ENCODE measurements at places on chromosomes 11 and 22.

- peak; percentile 44 for DNase-seq
Observed at GRCh38 chr11:68903288-68904247, at the start of the genes IGHMBP2 and MRPL21. TSS of gene IGHMBP2 (plus strand) at chr11:68903891. CDS start at chr11:68903953, 62 bp downstream. TSS of gene MRPL21 (minus strand) at chr11:68903832. CDS start at chr11:68903810, 22 bp downstream.

GRCh38 chr11:116166573-116167465 is 606.0 kb downstream of the BUD13 start:
- DNase-seq: no peak

DNA sequence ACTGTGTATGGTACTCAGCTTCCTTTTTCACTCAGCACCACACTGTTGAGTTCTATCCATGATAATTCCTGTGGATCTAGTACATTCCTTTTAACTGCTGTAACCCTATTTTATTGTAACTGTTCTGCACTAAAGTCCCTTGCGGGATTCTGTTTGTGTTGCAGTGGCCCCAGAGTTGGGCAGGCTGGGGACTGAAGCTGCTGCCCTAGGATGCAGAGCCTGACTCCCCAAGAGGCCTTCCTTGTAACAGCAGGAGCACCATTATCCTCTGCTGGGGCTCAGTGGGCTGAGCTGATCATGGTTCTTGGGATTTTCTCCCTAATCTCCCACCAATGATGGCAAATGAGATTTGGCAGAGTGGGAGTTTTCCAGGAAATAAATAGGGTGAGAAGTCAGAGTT is 77.7 kb downstream of the CABIN1 start:
- no peak for DNase-seq

DNA sequence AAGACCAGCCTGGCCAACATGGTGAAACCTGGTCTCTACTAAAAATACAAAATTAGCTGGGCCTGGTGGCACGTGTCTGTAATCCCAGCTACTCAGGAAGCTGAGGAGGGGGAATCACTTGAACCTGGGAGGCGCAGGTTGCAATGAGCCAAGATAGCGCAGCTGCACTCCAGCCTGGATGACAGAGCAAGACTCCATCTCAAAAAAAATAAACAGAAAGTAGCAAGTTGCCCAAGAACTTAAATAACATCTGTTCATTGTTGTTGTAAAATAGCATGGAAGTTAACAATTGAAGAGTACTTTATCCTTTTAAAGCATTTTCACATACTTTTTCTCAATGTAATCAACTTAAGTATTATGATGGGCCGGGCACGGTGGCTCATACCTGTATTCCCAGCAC is 5.7 kb downstream of the AMBRA1 start:
- DNase-seq: no peak

DNA sequence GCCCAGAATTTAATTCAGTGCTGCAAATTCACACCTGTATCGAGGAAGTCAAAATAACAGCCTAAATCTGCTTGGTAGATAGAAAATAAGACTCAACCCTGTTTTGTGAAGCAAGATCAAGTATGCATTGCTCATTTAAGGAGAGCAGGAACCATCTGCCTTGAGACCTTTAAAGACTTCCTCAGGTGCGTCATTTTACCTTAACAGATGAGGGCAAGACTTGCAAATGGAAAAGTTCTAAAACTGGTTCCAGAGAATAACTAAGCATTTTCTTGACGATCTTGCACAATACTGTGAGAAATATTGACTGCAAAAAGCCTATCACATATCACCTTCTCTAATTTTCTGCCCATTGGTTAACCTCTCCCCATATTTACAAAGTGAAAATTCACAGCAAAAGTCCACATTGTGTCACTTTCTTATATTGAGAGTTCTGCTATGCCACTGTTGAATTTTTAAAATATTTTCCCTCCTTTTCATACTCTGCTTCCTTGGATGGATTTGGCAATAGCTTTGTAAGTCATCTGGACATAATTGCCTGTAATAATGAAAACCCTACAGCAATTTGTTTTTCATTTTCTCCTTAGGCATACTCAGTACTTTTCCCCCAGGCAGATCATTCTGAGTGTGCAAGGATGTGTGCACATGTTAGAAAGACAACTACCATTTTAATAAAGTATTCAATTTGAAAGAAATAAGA is 234.2 kb downstream of the AASDHPPT start:
- no peak for DNase-seq

DNA sequence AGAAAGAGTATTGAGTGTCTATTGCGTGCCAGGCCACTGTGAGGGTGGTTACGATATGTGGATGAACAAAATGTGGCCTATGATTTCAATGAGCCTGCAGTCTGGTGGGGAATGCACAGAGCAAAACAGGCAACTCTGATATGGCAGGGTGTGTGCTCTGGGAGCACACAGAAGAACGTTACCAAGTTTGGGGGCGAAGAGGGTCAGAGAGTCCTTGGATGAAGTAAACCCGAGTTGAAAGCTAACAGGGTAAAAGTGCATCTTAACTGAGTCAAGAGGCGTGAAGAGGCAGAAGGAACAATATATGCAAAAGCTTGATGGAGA is 258 bp downstream of the CFAP68 start:
- no peak for DNase-seq

GRCh38 chr11:95877291-95877690 is 46.6 kb downstream of the MTMR2 start:
- peak; percentile 48 for DNase-seq

- no peak for DNase-seq
Observed at GRCh38 chr11:7670641-7671040, 2.7 kb downstream of the CYB5R2 start.

GRCh38 chr11:70397983-70398833 is at the start of gene CTTN:
TSS of gene CTTN (plus strand) at chr11:70398529. CDS start at chr11:70407298, 8,769 bp downstream.
- no peak for DNase-seq

- no peak for DNase-seq
Observed at GRCh38 chr11:83047515-83048225, 24.0 kb downstream of the RAB30 start.

- DNase-seq: no peak
Observed at GRCh38 chr11:19382131-19382611, 141.4 kb upstream of the E2F8 start.

- DNase-seq: no peak
Observed at GRCh38 chr11:6062691-6063358, 32.3 kb upstream of the OR56A1 start.

DNA sequence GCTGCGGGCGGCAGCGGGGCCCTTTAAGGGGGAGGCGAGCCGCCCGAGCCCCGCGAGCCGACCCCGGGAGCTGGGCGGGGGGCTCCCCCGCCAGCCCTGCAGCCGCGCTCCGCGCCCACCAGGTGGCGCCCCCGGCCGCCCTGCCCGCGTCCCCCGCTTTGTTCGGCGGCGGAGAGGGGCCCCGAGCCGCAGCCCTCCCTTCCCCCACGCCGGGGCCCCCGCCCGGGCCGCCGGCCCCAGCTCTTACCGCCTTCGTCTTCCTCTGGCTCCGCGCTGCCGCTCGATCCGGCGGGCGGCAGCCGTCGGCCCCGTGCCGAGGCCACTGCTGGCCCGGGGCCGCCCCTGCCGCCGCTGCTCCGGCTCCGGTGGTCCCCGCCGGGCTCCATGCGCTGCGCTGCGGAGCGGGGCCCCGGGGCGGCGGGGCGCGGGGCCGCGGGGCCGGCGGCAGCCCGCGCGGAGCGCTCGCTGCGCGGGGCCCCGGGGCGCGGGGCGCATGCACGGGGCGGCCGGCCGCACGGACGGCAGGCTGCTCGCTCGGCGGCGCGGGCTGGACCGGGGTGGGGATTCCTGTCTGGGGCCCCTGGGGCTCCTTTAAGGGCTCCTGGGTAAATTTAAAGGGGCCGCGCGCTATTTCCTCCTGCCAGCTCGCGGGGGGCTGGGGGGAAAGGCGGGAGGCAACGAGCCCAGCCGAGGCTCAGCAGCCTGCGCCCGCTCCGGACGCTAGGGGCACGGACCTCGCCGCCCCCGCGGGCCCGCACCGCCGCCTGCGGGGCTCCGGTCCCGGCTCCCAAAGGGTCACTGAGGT is at the start of gene ZFTA:
TSS of gene ZFTA (minus strand) at position 539 of the 805 bp plus-strand sequence. CDS start at position 386, 153 bp downstream.
- no peak for DNase-seq

- DNase-seq: no peak
Observed at GRCh38 chr22:29202212-29203192, 3.2 kb upstream of the EMID1 start.

DNA sequence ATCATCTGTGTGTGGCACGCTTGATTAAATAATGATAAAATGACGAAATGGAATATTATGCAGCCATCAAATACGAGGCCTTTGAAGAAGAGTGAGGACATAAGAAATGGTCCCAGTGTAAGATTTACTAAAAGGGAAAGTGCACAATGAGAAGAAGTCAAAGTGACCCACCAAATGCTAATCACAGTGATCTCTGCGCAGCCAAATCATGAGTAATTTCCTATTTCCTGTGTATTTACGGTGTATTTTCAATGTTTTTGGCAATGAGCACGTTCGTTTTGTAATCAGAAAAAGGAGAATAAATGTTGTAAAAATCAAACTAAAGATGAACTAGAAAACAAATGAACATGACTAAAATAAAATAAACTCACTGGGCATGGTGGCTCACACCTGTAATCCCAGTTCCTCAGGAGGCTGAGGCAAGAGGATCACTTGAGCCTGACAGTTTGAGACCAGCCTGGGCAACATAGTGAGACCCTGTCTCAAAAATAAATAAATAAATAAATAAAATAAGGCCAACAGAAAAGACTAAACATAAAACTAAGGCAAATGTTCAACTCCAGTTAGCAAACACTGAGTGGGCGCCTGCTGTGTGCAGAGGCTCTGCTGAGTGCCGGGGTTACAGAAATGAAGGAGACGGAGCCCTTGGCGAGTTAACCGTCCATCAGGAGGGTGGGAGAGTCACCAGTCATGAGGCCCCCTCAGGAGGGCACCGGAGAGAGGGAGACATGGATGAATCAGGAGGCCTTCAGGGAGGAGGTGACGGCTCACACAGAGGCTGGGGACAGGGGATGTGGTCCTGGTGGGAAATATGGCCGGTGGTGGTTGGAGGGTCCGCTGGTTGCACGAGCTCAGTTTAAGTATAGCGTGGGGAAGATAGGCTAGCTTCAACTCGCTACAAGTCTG is 26.0 kb upstream of the CBX7 start:
- DNase-seq: no peak

GRCh38 chr22:39134366-39135091 is 18.0 kb downstream of the CBX7 start:
- no peak for DNase-seq

GRCh38 chr11:29312812-29313211 is 704.0 kb downstream of the KCNA4 start:
- DNase-seq: no peak

GRCh38 chr11:32259641-32260081 is 168.8 kb downstream of the RCN1 start:
- peak; percentile 3 for DNase-seq

DNA sequence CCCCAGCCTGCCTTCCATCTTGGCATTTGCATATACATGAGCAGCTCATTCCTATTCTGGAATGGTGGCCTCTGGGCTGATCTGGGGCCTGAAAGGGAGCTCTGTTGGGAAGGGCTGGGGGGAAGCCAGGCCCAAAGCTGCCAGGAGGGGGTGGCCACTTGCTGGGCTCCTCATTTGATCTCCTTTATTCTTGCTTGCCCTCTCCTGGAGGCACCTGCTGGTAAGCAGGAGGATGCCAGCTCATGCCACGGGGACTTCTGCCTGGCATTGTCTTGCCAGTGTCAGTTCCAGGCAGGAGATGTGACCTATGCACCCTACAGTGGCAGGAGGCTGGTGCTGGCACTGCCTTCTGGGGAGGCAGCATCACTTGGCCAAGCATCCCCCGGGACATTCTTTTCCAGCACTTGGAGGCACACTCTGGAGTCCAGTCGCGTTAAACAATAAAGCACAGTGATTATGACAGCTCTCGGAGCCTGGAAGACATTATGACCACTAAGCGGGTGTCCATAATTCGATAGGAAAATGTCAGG is 128.3 kb downstream of the NTM start:
- no peak for DNase-seq

DNA sequence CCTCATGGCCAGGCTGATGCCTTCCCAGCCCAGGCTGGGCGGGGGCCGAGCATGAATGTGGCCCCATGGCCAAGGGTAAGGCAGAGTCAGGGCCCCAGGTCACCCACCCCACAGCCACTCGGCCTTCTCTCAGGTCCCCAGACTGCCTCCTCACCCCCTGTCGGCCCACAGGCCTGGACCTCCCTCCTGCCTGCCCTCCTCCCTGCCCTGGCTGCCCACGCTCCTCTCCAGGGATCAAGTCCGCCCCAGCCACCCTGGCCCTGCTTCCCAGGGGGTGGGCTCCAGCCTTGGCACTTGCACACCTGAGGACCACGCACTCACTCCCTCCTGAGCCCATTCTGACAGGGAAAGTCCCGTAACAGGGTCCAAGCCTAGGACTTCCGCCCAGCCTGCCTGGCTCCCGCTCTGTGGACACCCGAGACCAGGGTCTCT is 37.8 kb upstream of the TH start:
- DNase-seq: no peak

DNA sequence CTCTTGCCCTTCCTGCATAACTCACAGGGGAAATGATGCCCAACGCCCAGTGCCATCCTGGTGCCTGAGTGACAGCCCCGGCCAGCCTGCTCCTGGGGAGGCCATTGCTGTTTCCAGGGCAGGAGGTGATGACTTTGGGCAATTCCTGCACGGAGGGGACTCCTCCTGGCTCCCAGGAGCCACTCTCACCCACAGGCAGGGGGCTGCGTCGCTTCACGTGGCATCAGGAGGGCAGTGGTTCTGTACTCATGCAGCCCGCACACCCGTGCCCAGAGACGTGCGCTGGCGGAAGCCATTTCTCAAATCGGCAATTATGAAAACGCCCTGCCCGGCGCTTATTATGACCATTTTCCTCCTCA is 272.3 kb downstream of the CTTN start:
- no peak for DNase-seq

DNA sequence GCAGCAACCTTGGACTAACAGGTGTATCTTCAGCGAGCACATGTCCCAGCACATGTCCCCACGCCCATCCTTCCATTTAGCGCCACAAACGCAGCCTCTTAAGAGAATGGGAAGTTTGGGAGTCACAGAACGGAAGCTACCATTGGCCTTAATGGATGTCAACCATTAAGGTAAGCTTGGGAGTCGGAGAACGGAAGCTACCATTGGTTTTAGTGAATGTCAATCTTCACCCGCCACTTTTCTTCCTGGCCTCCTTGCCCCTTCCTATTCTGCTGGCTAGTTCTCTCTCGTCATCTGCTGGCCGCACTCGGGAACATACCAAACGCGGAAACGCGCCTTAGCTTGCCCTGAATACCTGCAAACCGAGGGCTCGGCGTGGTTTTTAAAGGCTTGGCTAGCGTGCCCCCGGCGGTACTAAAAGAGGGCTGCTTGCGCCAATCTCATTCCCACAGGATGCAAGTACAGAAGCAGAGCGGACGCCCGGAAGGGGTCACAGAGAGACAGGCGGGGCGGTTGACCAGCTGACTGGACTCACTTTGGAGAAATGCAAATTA is 24.3 kb downstream of the GLYATL1 start:
- peak; percentile 39 for DNase-seq

- no peak for DNase-seq
Observed at GRCh38 chr22:20128902-20129746, 2.5 kb upstream of the ZDHHC8 start.

- no peak for DNase-seq
Observed at GRCh38 chr22:30201945-30202344, 44.6 kb downstream of the LIF start.

DNA sequence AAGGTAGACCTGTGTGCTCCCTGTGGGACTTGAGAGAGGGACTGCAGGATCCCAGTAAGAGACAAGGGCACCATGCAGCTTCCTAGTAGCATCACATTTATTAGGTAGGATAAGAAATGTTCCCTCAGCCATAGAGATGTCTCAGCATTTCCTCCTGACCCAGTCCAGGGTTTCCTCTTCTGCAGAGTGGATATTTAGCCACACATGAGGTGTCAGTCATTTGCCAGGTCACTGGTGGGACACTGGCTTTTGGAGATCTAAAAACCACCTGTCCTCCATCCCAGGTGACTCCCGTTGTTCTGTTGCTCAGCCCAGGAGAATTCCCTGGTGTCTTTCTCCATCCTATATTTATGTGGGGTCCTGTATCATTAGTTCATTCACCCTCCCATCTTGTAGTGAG is 117.5 kb upstream of the NNMT start:
- no peak for DNase-seq
